ENCODE measurements at places on chromosomes 2 and 18.

DNA sequence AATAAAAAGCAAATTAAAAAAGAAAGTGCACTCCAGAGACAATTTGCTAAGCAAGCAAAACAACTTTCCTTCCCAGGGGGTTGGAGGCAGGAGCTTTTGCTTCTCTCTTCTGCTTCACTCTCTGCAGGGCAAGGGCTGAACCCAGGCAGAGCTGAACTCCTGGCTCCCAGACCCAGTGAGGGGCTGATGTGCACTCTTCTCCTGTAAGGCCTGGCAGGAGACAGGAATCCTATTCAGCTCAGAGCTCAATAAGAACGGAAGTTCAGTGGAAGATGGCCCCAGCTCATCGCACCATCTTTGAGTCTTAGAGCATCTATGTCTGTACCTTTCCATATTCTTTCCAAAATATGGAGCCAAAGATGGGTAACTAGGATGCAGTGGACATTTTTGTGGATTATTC, 29.1 kb downstream of the CIB4 start:
- DNase-seq = no peak

DNA sequence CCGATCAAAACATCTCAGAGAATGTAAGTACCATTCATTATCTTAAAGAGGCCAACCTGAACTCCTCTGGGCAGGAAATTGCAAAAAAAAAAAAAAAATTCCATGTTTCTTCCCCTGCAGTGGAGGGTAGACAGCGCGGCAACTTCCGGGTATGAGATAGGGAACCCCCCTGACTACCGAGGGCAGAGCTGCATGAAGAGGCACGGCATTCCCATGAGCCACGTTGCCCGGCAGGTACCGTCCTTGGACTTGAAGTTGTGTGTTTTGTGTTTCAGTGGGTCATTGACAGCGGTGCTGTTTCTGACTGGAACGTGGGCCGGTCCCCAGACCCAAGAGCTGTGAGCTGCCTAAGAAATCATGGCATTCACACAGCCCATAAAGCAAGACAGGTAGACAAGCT, 7.2 kb downstream of the ACP1 start:
- no peak for DNase-seq

DNA sequence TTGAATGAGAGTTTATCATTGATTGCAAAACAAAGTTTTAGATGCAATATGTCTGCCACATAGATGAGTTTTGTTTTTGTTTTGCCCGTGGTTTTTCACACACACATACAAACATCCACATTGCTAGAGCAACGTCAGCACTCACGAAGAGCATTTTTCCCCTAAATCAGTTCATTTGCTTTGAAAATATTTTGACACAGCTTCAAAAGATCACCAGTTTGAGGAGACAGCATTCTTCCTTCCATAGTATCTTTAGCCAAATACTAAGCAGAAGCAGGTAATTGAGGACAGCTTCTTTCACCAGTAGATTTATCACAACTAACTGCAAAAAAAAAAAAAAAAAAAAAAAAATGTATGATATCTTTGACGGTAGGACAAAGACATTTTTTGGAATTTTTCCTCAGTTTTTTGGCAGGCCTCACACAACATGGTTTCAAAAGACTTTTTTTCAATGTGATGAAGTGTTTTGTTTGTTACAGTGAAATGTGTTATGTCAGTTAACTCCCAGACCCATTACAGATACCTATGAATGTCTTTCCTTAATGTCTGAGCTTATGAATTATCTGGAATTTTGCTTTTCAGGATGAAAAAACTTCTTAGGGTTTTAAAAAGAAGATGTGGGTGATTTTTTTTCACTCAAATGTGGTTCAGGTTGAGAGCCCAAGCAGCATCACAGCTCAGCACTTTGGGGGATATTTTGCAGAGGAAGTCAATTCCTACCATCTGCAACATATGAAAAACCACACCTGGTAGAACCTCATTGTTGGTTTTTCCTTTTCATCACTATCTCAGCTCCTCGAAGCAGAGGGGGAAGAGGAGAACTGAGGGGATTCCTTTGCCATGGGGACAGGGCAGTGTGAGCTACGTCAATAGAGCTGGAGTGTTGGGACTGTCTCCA, 31.6 kb downstream of the AOX1 start:
- DNase-seq = no peak

DNA sequence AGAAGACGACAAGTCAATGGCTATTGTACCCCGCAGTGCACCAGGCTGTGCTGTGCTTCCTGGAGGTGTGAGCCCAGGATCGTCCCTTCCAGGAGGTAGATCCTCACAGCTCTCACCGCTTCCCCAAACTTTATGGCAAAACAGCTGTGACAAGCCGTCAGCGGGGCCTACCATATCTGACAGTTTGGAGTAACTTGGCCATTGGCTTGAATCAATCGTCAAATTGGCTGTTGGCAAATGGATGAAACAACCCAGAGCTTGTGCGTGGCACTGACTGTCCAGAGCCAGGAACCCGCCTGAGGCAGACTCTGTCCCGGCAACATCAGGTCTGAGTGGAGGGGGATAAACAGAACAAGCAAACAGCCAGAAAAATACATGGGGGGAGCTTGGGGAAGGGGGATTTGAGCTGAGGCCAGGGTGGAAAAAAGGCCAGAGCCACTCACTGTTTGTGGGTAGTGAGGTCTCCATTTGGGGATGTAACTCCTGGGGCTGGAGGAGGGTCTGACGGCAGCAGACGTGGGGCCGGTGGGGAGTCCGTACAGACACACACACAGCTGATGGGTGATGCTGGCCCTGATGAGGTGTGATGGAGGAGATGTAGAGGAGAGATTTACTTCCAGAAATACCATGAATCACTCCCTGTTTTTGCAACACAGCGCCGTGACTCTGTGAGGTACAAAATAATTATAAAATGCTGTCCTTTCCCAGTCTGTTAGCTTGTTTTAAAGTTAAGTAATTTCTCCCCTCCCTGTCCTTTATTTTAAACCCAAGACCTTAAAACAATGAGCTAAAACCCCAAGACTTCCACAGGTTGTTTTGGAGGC, 174.8 kb downstream of the TWIST2 start:
- DNase-seq = no peak

DNA sequence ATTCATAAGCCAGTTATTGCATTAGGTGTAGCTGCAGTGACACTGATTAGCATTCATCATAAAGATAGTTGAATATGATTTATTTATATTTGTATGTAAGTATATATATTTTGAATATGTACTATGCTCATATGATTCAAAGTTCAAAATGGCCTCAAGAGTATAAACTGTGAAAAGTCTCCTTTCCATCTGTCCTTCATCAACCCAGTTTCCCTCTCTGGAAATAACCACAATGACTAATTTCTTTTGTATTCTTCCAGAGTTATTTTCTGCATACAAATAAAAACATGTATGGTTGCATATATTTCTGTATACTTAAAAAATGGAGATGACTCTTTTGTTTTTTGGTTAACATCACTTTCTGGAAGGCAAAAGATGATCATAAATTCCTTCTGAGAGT, 95.2 kb downstream of the CAMKMT start:
- no peak for DNase-seq

DNA sequence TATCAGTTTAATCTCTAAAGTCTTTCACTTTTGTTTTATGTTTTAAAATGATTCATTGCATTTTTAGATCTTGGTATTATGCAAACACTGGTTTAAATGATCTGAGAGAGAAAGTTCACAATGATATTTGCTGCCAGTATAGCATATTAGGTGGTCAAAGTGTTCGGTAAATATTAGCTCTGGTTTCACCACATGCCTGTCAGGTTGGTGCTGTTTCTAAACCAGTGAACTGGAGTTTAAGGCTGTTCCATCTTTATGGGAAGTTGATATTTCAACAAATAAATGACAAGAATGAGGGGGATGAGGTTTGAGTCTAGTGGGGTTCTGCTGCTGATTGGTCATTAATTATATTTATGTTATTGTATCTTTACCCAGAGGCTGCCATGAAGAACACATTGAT, 436.4 kb downstream of the DCDC2C start:
- no peak for DNase-seq

GRCh38 chr2:119838179-119838578, 78.5 kb downstream of the PTPN4 start:
- DNase-seq = no peak

GRCh38 chr18:27606741-27607140, 421.6 kb upstream of the CHST9 start:
- no peak for DNase-seq

- DNase-seq = no peak
These were observed 76.4 kb upstream of the MGAT5 start for GRCh38 chr2:134177351-134177931.

- DNase-seq = no peak
These were observed 17.6 kb upstream of the USP40 start for GRCh38 chr2:233584210-233584609.

DNA sequence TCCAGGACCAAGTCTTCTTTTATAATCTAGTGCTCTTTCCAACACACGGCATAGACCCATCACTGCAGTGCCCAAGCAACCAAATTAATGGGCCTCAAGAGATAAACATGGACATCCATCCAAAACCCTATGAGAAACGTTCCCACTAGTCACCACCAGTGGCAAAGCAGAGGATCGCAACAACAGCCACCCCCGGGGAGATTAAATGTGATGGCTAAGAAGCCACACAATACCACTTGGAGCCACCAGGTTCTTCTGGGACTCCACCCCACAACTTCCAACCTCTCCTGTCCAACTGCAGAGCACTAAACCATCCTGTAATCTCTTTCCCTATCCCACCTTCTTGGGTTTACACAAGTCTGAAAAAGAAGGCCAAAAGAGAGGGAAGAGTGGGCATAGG, 123.8 kb downstream of the BCL11A start:
- no peak for DNase-seq

All from GM12892 (cell line).